ENCODE measurements at places on chromosomes 5 and 9.
A peak's percentile ranks its signal among the peaks of the same experiment; 100 is the strongest.

DNA sequence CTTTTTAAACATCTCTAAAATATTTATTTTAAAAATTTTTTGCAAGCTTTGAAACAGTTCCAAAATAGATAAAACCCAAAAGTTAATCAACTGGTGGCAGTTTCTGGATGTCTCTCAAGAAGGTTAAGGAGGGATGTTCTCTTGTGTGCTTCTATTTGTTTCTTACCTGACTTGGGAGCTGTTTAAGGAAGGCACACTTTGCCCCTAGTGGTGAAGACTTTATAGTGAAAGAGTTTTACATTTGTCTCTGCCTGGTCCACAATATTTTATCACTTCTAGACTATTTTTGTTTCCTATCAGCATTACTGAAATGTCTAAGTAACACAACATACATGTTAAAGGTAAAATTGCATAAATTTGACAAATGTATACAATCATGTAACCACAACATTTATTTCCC is 552.8 kb downstream of the SEMA5A start:
- DNase-seq: no peak

DNA sequence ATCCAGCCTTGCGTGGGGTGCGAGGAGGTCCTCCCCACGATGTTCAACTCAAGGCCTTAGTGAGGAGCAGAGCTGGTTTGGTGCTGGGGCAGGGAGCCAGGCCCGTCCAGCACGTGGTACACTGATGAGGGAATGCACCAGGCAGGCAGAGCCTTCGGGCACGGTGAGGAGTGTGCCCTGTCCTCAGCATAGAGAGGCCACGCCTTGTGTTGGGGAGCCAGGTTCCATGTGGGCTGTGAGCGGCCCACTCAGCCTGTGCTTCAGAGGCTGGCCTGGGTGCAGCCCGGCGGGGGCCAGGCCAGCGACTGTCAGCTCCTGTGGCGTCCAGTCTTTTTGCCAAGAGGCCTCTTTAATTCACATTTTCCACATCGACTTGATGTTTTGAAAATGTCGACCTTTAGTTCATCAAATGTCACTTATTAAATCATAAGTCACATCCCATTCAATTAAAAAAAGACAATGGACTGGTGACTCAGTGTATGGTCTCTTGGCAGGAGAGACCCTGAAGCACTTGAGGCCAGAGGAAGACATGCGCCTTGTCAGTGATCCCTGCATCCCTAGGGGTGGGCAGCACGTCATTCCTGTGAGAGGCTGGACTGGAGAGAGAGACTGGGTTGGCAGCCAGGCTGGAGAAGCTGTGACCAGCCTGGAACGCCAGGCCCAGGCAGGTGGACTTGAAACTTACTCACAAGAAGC is 21.7 kb downstream of the ERGIC1 start:
- DNase-seq: no peak

DNA sequence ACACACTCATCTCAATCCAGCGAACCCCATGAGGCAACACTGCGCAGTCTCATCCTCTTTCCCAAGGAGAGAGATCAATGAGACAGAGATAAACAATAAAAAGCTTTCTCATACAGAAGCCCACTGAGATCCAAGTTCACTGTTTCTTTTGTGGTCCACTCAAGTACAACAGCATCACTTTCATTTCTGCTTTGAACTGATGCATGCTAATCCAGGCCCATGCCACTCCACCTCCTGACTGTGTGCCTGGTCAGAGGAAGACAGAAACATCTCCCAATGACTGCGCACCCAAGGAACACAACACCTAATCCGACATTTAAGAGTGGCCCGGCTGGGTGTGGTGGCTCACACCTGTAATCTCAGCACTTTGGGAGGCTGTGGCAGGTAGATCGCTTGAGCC is 104.0 kb downstream of the SERINC5 start:
- no peak for DNase-seq

DNA sequence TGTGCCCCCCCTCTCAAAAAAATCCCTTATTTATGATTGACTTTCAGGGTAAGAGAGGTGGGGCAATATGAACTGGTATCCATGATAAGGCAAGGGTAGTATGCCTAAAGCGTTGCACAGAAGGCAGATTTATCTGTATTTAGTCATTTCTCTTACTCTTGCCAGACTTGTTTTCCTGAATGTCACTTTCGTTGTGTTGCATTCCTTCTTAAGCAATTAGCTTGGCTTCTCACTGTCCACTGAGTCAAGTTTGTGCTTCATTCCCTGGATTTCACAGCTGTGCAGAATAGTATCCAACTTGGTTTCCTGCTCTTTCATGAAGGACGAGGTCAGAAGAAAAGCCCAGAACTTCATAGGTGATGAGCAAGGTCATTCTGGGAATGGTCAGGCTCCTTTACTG is 301.5 kb upstream of the ACTBL2 start:
- DNase-seq: peak; percentile 45

DNA sequence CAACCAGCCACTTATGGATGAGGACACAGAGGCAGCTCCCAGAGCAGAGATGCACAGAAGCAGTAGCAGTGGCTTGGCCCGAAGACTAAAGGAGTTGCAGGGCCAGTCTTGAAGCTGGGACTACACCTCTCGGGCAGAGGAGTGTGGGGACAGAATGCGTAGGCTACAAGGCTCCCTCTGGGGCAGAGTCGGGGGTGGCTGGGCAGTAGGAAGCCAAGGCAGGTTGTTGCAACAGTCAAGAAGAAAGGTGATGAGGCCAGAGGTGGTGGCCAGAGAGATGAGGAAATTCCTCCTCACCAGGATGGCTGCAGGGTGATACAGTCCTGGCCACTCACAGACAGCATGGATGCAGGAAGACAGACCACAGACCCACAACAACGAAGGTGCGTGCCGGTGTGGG is 4.9 kb upstream of the N4BP3 start:
- no peak for DNase-seq

DNA sequence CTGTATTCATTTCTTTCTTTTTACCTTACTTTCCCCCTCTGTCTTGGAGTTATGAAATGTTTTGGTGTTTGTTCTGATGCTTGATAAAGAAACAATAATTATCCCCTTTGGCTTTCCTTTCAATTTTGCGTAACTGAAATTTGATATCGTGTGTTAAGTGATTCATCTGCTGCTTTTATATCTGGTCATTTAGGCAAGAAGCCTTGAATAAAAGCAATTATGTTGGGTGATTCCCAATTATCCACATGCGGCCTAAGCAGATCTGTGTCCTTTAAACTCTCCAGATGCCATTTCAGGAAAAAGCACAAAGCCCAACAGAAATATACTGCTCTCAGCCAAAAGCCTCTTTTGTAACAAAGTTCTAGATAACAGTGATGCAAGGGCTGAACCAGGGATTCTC is 92.8 kb downstream of the TAF11L14 start:
- DNase-seq: peak; percentile 78

GRCh38 chr5:37090781-37091180 is 158.4 kb downstream of the CPLANE1 start:
- no peak for DNase-seq

GRCh38 chr5:93850311-93850710 is 108.9 kb upstream of the POU5F2 start:
- no peak for DNase-seq

DNA sequence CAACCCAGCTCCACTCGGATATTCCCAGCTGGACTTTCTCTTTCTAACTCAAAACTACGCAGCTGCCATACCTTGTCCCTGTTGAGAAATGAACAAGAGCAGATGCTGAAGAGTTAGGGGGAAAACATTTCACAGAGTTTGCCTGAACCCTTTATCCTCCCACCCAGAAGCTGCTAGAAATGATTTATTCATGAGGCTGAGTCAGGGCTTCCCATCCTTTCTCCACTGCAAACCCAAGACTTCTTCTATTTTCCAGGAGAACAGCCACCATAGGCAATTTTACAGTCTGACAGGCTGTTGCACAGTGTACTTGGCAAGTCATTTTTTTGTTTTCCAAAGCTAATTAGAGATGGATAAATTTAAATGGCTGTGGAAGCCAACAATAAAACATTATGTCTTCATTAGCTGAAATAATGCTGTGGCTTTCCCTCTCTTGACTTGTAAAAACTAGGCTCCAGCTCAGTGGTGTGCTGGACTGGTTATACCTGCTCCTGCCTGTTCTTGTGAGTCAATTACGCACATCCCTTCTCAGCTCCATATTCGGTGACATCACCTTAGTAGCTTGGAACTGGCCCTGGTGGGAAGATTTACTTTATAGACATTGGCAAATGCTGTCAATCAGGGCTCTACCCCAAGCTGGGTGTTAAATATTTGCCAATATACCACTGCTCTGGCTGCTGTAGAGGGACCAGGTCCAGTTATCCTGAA is 71.9 kb downstream of the KIF4B start:
- DNase-seq: peak; percentile 61

DNA sequence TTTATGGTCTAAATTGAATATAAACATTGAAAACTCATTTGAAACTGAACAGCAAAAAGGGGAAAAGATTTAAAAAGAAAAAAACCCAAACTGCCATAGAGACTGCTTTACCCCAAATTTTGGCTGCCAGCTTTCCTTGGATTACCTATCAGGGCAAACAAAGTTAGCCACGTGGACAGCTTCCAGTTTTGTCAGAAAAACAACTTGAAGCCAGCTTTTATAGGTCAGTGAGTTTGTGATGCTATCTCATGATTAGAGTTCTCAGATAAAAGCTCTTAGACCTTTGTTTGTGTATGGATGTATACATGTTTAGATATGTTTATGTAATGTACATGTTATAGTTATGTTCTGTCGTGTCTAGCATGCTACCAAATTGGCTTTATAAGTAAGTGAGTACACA is 16.1 kb downstream of the FBP2 start:
- DNase-seq: peak; percentile 11

- DNase-seq: no peak
Measured at GRCh38 chr5:7663808-7664207, 187.1 kb downstream of the CFAP90 start.

GRCh38 chr9:115046199-115046598 is 71.8 kb downstream of the TNC start:
- no peak for DNase-seq

- no peak for DNase-seq
Measured at GRCh38 chr5:111134864-111135263, 42.7 kb downstream of the WDR36 start.

- DNase-seq: no peak
Measured at GRCh38 chr9:77403239-77403638, 225.9 kb downstream of the VPS13A start.

GRCh38 chr9:105708405-105708804 is 14.1 kb downstream of the TMEM38B start:
- DNase-seq: no peak

DNA sequence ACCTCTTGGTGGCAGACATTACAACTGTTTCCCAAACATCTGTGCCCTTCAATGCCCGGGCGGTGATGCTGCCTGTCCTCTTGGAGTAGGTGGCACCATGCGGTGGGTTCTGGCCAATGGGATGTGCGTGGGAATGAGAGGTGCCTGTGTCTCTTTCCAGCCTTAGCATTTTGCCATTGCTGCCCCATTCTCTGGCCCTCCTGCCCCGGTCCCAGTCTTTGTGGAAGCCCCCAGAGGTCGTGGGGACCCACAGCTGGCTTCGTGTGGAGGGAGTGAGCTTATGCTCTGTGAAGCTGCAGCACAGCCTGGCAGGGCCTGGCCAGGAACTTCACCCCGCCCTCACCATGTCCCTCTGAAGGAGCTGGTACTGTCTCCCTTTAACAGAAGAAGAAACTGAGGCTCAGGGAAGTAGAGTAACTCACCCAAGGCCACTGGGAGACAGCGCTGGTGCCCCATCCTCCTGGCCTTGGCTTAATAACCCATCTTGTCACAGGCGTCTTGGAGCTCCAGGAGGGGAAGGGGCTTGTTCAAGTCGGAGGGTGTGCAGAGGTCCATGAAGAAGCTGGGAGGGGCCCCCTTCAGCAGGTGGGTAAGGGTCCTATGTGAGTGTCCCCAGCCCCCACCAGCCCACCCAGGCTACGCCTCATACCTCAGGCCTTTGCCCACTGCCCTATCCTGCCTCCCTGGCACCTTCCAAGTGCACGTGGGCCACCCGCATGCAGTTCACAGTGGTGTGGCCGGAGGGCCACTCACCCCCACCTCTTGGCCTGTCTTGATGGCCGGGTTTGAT is 173.6 kb downstream of the GAPVD1 start:
- DNase-seq: no peak

DNA sequence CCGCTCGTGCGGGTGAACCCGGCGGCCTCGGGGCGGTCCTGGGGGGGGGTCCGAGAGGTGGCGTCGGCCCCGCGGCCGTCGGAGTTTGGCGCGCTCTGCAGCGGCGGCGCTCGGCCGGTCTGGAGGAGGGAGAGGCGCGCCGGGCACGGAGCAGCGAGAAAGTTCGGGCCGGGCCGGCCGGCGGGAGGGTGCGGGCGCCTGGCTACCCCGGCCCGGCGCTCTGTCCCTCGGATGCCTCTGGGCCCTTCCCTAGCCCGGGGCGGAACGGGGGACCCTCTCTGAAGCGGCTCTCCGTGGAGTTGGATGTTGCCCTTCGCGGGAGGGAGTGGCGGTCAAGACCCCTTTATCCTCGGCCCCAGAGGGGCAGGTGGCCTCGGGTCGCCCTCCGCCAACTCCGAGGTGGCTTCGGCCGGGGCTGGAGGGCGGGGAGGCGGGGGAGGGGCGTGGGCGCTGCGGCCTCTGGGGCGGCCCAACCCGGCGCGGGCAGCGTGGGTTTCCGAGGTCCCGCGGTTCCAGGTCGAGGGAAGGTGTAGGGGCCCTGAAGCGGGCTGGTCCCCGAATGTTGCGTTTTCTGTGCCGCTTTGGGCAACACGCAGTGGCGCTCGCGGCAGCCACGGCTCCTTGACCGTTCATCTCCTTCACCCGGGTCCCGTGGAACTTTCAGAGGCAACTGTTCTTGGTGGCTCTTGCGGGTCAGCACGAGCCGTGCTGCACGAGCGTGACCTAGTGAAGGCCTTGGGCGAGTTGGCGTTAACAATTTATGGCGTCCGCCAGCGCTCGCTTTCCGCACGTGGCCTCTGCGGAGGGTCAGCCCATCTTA is 290.5 kb downstream of the DOCK8 start:
- DNase-seq: peak; percentile 11

DNA sequence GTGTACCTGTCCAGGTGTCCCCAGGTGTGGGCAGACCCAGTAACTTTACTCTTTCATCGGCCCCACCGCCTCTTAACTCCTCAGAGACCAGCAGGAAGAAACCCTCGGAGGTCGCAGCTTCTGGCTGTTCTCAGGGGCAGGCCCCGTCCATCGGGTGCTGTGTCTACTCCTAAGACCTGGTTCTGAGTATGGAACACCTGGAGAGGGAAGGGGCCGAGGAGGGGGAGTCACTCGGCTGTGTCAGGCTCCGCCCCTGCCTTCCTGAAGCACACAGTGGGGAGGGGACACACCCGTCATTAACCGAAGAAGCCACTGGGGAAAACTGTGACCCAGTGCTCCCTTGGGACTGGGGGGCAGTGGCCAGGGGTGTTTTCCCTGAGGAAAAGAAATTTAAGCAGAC is 22.3 kb downstream of the NTNG2 start:
- no peak for DNase-seq

- DNase-seq: no peak
Measured at GRCh38 chr5:112614986-112615385, 122.7 kb upstream of the APC start.

GRCh38 chr9:108786901-108787689 is 68.7 kb downstream of the ACTL7B start:
- peak; percentile 52 for DNase-seq

DNA sequence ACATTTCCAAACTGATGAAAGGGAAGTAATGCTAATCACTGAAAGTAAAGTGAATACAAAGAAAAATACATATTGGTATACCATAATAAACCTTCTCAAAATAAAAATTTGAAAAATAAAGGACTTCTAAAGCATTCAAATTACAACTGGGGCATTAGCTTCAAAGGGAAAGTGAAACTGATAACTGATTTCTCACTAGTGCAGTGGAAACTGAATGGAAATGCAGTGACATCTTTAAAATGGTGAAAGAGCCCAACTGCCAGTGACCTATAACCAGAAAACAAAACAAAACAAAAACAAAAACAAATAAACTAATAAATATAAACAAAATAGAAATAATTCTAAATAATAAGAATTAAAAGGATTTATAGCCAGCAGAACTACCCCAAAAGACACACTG is 297.5 kb upstream of the GRIN3A start:
- DNase-seq: no peak

GRCh38 chr9:38128752-38129270 is 59.8 kb upstream of the SHB start:
- no peak for DNase-seq
